T-helper 2 cell treated with Interferon-gamma antibody and Interleukin-4, amounts not matched to agents 5 μg/mL and 100 μg/mL, for 36 hours (primary cell): ENCODE measurements at places on chromosomes 13 and 19.

DNA sequence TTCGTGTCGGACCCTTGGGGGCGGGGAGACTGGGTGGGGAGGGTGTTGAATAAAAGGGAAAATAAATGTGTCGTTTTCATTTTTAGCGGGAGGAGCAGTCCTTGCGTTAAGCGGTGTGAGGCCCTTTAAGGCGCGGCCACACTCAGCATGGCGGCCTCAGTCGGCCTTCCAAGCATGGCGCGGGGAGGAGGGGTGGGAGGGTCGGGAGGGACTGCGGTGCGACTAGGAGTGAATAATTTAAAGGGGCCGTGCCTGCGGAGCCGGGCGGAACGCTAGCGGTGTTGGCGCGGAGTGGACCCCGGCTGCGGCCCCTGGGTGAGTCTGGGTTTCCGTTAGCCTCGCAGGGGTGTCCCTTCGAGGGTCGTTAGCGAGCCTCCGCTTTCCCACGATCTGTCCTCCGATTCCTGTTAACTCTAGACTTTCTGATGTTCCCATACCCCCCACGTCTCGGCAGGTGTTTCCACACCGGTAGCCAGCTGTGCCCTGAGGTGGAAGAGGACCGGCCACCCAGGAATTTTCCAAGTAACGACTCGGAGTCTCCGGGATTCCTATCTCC lies 1.5 kb upstream of the PNPLA6 start:
- DNase-seq = peak; percentile 77

DNA sequence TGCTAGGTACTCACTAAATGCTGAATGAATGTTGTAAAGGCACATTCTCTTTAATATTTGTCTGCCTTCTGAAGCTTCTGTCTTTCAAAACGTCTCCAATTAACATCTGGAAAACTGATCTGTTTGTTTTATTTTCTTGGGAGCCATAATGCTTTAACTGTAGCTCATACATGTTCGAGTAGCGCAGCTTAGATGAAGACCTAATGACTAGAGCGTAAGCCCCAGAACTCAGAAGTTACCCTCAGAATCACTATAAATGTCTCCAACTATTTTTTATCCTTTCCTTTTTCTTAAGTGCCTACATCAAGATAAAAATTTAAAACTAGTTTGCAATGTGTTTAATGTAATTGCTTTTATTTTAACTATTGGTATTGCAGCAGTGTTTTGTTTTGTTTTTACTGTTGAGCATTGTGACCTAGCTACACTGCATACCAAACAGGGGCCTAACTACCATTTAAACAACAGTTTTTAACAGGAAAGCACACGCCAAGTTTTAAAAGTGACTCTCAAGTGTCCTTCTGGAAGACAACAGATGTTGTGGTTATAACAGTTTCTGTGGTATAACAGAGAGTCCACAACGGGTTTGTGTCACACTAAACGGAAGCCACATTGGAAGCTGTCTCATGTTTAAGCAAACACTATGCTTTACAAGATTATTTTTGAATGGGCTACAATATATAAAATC lies 42.0 kb downstream of the MRPL57 start:
- peak; percentile 37 for DNase-seq

DNA sequence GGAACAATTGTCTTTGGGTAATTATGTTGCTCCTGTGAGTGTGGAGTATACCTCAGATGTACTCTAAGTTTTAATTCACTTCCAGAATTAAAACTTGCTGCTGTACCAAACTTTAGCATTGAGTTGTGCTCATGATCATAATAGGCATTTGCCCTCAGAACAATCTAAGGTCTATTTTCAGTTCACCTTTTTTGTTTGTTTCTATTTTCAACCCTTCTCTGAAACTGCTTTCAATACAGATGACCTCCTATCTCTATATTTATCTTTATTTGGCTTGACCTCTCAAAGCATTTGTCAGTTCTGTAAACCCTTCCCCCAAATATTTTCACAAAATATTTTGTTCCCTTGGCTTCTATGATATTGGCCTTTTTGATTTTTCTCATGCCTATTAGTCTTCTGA lies 873.0 kb downstream of the OLFM4 start:
- no peak for DNase-seq

GRCh38 chr19:49438261-49438660 lies 3.1 kb downstream of the SLC17A7 start:
- no peak for DNase-seq

GRCh38 chr13:73717632-73718031 lies 416.6 kb downstream of the KLF12 start:
- peak; percentile 58 for DNase-seq

DNA sequence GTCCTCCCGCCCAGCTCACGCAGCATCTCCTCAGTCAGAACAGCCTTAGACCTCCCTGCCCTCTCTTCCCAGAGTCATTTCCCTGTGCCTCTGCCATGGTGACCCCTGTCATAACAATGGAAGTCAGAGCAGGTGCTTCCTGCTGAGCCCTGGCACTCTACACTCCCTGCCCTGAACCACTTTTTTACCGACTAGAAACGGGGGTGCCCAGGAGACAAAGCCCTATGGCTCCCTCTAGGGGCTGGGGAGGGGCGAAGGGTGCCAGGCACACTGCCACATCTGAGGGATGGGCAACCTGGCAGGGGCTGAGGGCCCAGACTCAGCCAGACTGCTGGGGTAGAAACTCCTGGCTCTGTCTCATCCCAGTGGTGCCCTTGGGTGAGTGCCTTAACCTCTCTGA lies 16.4 kb downstream of the ZNF574 start:
- peak; percentile 29 for DNase-seq

GRCh38 chr13:26061947-26062346 lies 10.1 kb upstream of the SHISA2 start:
- no peak for DNase-seq

GRCh38 chr13:98299966-98300350 lies 122.9 kb upstream of the RNF113B start:
- DNase-seq = no peak

DNA sequence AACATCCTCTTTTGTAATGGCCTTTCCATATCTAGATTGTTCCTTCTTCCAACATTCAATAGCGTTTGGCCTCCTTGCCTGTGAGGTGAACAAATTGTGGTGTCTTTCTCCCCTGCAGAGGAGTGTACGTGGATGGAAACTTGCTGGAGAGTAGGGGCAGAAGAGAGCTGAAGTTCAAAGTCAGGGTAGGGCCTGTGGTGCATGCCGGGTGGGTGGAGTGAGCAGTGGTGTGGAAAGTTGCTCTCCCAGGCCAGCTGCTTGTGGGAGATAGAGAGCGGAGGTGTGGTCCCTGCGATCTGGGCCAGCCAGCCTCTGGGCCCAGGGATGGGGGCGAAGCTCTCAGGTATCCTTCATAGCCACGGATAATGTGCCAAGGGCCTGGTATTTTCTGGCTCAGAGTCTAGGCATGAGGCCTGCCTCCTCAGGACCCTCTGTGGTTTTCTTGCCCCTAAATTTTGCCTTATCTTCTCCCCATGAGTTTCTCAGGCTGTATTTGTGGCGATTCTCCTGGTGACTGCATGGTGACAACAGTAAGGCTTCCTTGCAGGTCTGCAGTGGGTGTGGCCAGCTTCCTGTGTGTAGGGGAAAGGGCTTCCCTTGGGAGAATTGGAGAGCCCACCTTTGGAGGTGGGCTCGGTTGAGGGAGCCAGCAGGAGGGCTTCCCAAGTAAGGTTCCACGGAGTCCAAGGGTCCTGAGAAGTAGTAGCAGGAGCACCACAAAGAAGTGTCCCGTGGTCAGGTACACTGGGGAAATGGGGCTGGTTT lies 6.7 kb downstream of the RGCC start:
- peak; percentile 60 for DNase-seq

- no peak for DNase-seq
Measured at GRCh38 chr13:110937511-110938285, 22.8 kb upstream of the ANKRD10 start.
